WTC11 (cell line): ENCODE measurements at places on chromosomes 1 and 21. TPM values are rescaled to one million over a fixed set of nuclear protein-coding genes. Genes with fewer than 3 reads are reported as not detected.

FAM110D gene
- 0.37 to 0.55 TPM (median 0.53 TPM) in 3 replicates for total RNA-seq

- no peak for DNase-seq
- no peak overlapping the region for H3K4me3 ChIP-seq
- no peaks in the 10 kb centered on the region for H3K27me3 ChIP-seq
- H3K27ac ChIP-seq: no peak overlapping the region
- H3K4me1 ChIP-seq: 0 out of 2 replicates have a peak, but pooled peaks cover 3% of the 10 kb centered on the region
Measured at GRCh38 chr1:52192436-52192835, 50.5 kb downstream of the ZFYVE9 start.

DNA sequence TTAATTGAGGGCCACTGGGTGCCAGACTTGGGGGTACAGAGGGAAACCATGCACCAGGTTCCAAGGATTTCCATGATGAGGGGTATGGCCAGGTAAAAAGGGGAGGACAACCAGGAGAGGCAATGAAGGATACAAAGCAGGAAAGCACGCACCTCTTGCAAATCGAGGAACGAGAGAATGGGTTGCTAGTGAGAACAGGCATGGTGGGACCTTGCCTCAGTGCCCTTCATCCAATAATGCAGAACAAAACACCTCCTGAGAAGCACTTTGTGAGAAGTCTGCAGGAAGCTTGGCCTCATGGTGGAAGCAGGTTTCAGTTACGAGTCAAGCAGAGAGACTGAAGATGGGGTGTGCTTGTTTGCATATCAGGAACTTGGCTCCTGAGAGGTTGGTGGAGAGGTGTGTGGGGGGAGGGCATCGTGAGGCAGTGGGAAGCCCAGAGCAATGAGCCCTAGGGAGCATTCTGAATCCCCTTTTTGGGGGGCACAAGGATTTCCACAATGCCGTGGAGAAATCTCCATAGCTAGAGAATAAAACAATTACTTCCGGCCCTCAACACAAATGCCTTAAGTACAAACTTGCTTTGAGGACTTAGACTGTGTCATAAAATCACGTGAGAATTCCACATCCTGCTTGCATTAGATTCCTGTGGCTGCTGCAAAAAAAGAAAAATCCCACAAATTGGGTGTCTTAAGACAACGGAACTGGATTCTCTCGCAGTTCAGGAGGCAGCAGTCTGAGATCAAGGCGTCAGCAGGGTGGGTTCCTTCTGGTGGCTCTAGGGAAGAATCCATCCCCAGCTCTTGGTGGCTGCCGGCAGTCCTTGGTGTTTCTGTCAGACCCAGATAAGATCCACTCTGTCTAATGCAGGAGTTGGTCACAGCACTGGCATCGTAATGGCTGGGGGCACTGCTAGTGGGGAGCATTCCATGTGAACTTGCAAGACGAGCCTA is 54.9 kb upstream of the BACE2 start:
- peaks cover 21% of the 10 kb centered on the region for H3K4me1 ChIP-seq
- no peak for DNase-seq
- peaks cover 5% of the 10 kb centered on the region; the same call in 1 of the 2 replicates for H3K27me3 ChIP-seq
- no peak overlapping the region for H3K27ac ChIP-seq
- no peaks in the 10 kb centered on the region for H3K36me3 ChIP-seq

GRCh38 chr1:100530880-100531487 is 7.0 kb upstream of the GPR88 start:
- no peak overlapping the region for H3K4me3 ChIP-seq
- peaks cover 10% of the 10 kb centered on the region for H3K4me1 ChIP-seq
- no peaks in the 10 kb centered on the region for H3K36me3 ChIP-seq
- H3K27me3 ChIP-seq: peaks cover 13% of the 10 kb centered on the region
- no peak for DNase-seq
- no peak overlapping the region for H3K27ac ChIP-seq

- peaks cover 22% of the 10 kb centered on the region for H3K4me1 ChIP-seq
- H3K27me3 ChIP-seq: no peaks in the 10 kb centered on the region; the same call in 1 of the 2 replicates
- no peak overlapping the region for H3K4me3 ChIP-seq
Measured at GRCh38 chr21:41242238-41242829, 74.3 kb upstream of the FAM3B start.
